ENCODE measurements at places on chromosomes 12 and 14.
A peak's percentile ranks its signal among the peaks of the same experiment; 100 is the strongest.

- peak; percentile 89 for DNase-seq
Observed at GRCh38 chr12:120474616-120474960, 5.0 kb upstream of the SRSF9 start.

GRCh38 chr14:74963178-74963704 is 7.8 kb upstream of the PGF start:
- DNase-seq: no peak

- no peak for DNase-seq
Observed at GRCh38 chr14:54579621-54580020, 12.7 kb downstream of the SAMD4A start.

- peak; percentile 48 for DNase-seq
Observed at GRCh38 chr12:50066402-50066801, 9.0 kb downstream of the ASIC1 start.

DNA sequence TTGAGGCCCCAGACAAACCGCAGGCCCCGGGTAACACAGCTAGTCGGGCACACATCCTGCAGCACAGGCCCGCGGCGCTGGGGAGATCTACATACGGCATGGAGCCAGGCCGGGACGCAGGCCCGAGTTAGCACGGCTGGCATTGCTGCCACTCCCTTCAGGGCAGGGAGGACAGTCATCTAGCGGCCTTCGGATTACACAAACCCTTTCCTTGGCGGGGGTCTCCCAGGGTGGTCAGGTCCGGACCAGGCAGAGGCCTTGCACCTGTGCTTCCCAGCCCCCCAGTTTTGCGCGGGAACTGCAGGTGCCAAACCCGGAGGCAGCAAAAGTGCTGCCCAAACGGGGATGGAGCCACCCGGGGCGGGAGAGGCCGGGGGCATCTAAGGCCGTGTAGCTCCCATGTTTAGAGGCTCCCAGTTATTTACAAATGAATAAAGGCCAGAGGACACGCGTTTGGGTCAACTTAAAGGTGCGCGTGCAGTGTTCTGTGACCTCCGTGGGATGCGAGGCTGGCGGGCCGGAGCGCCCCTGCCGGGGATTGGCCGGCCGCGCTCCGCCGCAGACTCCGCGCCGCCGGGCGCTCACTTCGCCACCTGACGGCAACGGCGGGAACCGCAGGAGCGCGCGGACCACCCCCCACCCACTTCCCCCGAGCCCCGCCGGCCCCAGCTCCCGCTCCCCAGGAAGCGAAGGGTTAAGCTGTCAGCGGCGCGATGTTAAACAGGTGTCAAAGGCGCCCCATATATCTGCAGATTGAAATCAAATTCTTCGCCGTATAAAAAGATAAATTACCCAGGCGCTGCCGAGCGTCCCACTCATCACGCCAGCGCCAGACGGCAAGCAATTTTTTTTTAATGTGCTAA is 18.1 kb downstream of the VSX2 start:
- DNase-seq: peak; percentile 34

GRCh38 chr12:91778938-91779400 is 366.7 kb downstream of the BTG1 start:
- no peak for DNase-seq

DNA sequence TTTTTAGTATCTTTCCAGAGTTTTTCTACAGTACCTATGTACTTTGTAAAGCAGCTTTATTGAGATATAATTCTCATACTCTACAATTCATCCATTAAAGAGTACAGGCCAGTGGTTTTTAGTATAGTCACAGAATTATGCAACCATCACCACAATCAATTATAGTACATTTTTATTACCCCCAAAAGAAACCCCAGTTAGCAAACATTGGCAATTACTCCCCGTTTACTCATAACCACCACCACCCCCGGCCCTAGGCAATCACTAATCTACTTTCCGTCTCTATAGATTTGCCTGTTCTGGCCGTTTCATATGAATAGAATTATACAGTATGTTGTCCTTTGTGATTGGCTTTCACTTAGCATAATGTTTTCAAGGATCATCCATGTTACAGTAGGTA is 119.8 kb downstream of the KICS2 start:
- no peak for DNase-seq

DNA sequence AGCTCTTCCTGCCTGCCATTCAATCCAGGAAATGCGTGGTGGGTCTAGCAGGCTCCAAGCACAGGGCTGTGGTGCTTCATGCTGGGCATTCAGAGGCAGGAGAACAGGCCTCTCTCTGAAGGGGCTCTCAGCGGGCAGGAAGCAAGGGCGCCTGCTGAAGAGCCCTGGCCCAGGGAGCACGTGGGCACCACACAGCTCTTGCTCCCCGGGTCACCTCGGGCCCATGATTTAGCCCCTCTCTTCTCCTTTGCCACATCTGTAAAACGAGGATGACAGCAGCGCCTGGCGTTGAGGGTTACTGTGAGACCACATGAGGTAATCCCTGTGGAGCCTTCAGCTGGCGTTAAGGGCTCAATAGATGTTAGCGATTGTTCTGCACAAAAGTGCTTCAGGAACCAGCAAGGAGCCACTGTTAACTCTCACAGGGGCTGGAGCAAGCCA is 37.6 kb upstream of the SPTLC2 start:
- no peak for DNase-seq

DNA sequence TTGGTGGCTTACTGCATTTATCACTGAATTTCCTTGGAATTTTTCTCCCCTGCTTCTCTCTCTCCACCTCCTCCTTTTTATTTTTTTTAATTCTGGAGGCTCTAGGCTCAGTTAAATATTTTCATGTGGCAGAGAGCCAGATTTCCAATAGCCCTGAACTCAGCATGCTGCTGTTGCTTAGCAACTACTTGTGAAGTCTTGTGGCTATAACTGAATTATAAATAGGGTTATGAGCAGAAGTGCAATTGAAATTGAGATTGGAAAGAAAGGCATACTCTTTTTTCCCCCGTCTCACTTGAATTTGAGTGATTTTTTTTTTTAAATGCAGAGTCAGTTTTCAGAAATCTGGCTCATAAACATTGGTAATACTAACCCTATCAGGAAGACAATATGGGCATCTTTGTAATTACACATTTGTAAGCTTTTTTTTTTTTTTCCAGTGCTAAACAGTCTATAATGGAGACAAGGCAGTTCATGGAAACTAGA is 38.3 kb downstream of the ATF7IP start:
- DNase-seq: peak; percentile 11
